ENCODE measurements at places on chromosomes 1 and 21.

DNA sequence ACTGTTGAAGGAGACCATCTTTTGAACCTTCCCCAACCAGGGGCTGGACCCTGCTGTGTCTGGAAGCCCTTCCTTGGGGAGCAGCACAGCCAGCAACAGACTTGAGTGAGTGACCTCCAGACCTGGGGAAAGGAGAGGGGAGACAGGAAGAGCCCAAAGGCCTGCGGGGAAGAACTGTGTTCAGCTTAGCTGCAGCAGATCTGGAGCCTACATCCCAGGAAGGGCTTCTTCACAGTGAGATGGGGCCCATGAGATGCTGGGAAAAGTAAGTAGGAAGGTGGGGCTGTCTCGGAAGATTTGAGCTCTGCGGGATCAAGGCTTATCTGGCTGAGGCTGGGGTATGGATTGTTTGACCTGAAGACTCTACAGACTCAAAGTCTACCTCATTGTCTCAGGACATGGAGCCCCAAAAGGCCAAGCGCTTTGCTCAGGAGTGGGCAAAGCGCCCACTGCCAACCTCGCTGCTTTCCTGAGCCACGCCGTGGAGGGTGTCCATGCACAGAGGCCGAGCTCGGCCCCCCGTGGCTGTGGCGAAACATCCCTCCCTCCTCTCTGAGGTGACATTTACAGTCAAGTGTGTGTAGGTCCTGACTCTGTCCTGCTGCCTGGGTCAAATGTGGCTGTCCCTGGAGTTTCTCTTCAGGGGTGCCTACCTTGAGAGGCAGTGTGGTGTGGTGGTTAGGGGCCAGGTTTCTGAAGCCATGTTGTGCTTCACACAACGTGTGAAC, 24.5 kb downstream of the SPOCD1 start:
- DNase-seq, result no peak

DNA sequence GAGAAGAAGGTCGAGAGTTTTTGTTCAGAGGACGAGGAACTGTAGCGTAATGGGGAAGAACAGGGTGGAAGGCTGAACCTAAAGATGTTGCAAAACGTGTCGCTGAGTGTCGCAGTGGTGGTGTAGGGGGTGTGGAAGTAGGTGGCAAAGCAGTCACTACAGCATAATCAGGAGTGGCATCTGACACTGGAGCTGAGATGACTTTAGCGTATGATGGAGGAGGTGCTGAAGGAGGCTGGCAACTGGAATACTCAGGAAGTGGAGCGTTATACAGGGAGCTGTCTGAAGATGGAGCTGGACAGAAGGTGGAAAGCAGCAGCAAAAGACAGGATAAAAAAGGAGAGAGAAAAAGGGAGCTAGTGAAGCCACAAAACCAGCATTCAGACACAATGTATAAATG, 89.9 kb upstream of the LBR start:
- DNase-seq, result no peak

- DNase-seq, result peak; percentile 19
These were observed 11.8 kb upstream of the MARK1 start for GRCh38 chr1:220516014-220516721.

GRCh38 chr1:199089393-199090122, 450.7 kb downstream of the PTPRC start:
- no peak for DNase-seq

- peak; percentile 77 for DNase-seq
These were observed 8.7 kb upstream of the CADM3 start for GRCh38 chr1:159162516-159163265.

GRCh38 chr1:169809370-169810095, 14.8 kb upstream of the METTL18 start:
- peak; percentile 60 for DNase-seq

GRCh38 chr1:184014271-184014670, 23.3 kb downstream of the COLGALT2 start:
- no peak for DNase-seq

GRCh38 chr1:232813760-232814159, 8.5 kb downstream of the MAP10 start:
- no peak for DNase-seq

DNA sequence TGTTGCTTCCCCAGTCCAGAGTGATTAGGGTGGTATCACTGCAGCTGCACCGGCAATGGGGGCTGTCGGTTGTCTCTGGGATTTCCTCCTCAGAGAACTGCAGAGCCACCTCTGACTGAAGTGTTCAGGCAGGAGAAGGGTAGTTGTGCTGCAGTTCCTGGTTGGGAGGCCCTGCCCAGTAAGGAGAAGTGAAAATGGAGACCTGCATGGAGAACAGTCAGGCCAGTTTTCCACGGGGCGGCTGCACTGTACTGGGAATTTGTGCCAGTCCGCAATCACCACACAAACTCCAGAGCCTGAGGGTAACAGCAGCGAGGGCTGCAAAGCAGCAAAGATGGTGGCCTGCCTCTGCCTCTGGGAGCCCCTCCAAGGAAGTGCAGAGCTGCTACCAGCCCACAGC, 58.1 kb upstream of the CCDC190 start:
- no peak for DNase-seq

DNA sequence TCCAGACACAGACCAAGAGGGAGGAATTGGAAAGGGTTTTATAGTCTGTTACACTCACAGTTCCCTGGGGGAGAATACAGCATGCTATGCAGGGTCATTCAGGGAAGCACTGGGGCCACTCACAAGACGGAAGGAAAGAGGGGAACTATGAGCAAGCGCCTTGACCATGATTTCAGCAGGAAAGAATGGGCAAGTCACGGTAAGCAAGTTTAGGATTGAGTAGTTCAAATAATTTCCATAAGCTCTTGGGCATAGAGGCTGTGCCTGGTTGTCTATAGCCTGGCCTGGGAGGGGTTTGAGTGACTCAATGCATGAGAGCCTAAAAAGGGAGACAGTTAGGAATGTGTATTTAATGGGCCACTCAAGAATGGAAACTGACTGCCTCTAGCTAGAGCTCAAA, 176.7 kb downstream of the TTLL7 start:
- DNase-seq, result no peak

GRCh38 chr1:65258106-65258505, 51.2 kb upstream of the DNAJC6 start:
- no peak for DNase-seq

DNA sequence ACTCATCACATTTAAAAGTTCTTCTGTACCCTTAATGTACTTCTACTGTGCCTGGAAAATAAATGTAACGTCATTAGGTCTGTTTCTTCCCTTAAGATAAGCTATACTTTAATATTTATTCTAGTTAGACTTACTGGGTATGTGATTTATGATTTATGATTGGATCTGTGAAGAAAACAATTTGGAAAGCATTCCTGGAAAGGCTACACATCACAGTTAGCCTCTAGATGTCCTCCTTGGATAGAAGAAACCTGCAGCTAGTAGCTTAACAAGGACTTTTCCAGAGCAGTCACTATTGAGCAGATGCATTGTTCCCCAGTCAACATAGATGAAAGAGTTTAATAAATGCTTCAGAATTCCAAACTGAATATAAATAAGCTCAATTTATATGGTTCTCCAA, 22.2 kb upstream of the ABL2 start:
- peak; percentile 56 for DNase-seq

GRCh38 chr1:226981386-226981817, 41.3 kb downstream of the COQ8A start:
- no peak for DNase-seq

DNA sequence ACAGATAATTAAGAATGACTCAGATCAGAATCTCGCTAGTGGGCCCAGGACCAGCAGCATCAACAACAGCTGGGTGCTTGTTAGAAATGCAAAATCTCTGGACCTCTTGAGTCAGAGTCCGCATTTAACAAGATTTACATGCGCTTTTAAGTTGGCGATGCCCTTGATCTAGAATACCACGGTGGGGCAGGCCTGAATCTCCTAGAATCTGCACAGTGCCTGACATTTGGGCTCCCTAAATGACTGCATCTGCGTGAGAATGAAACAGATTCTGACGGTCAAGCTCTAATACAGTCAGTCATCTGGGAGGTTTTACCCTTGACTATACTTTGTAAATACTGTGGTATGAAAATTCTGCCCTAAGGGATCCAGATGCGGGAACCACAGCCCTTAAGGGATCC, 17.2 kb upstream of the RAB29 start:
- DNase-seq, result no peak

DNA sequence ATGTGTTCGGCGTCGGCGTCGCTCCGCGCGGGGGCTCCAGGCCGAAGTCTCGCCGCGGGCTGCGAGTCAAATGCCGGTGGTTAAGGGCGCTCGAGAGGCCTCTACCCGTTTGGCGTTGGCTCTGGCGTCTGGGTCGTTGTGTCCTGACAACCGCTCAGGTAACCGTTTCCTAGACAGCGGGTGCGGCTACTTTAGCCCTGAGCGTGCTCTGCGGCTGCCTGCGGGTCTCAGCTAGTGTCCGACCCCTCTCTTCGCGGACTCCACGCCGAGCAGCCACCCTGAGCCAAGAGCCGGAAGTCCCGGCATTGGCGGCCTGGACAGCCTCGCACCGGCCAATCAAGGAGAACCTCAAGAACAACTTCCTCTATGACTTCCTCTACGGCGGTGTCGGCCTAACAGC, 173.4 kb downstream of the SETD4 start:
- no peak for DNase-seq

DNA sequence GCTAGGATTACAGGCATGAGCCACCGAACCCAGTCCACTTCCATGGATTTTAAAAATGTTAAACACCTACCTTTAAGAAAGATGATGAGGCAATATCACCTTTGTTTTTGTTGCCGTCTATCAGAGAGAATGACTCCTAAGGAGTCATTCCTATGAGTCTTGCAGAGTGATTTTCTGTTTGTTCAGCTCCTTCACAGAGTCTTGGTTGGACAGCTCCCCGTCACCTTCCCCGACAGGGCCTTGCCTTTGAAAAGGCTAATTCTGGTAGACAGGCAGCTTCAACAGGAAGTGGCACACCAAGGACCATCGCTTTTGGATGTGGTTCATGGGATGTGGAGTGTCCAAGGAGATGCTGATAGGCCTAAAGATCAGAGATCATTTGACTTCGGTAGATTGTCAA, 17.5 kb downstream of the ZBTB18 start:
- DNase-seq, result no peak

DNA sequence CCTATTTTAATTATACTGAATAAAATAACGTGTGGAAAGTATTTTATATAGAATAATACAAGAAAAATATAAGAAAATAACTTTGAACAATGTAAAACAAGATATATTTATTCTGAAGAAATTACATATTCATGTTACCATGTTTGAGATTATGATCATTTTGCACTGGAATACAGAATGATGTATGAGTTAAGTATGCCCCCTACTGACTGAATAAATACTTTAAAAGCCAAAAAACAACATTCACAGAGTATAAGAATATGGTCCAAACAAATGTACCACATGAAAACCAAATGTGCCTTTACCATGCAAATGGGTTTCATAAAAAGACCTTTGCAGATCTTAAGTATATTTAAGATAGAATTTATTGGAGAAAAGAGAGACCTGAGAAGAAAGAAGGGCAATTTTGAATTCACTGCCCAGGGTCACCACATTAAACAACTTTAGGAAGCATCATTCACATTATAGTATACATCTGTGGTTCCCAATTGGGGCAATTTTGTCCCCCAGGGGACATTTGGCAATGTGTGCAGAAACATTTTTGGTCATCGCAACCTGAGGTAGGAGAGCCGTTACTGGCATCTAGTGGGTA, 136.6 kb upstream of the GFI1 start:
- peak; percentile 21 for DNase-seq

- no peak for DNase-seq
These were observed 66.3 kb upstream of the PRDX6 start for GRCh38 chr1:173410794-173411236.
